ENCODE measurements at places on chromosomes 11 and 22.
A peak's percentile ranks its signal among the peaks of the same experiment; 100 is the strongest.

- DNase-seq, result peak; percentile 55
Measured at GRCh38 chr11:79441461-79441875, 638 bp upstream of the TENM4 start.

DNA sequence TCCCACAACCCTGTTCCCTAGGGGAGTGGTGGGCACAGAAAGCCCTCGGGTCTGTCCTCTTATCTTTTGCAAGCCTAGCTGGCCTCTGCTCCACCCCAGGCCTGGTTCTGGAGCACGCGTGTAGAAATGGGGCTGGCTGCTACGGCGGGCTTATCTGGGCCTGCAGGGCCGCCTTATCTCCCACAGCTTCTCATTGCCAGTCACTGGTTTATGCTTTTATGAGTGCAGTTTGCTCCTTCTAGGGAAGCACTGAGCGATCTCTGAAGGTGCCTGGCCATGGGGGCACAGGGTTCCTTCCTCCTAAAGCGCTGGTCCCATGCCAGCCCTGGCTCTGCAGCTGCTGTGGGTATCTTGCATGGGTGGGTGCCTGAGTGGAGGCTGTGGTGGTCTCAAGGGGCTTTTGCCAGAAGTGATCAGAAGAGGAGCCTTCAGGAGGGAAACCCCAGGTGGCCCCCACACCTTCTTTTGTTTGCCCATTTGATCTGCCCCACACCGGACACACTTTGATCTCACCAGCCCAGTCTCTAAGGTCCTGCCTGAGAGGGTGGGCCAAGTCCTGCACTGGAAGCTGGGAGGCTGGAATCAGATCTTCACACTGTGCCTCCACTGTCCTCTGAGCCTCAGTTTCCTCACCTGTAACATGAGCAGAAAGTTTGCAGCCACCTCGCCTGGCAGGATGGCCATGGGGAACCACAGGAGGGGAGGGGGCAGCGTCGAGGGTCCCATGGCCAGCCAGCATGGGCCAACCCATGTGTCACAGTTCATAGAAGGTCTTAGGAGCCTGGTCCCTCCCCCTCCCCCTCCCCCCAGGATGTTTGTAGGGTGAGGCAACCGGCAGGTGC, 86.6 kb upstream of the FGF3 start:
- DNase-seq, result no peak

- peak; percentile 94 for DNase-seq
Measured at GRCh38 chr11:1772270-1773130, 8.8 kb upstream of the CTSD start.

DNA sequence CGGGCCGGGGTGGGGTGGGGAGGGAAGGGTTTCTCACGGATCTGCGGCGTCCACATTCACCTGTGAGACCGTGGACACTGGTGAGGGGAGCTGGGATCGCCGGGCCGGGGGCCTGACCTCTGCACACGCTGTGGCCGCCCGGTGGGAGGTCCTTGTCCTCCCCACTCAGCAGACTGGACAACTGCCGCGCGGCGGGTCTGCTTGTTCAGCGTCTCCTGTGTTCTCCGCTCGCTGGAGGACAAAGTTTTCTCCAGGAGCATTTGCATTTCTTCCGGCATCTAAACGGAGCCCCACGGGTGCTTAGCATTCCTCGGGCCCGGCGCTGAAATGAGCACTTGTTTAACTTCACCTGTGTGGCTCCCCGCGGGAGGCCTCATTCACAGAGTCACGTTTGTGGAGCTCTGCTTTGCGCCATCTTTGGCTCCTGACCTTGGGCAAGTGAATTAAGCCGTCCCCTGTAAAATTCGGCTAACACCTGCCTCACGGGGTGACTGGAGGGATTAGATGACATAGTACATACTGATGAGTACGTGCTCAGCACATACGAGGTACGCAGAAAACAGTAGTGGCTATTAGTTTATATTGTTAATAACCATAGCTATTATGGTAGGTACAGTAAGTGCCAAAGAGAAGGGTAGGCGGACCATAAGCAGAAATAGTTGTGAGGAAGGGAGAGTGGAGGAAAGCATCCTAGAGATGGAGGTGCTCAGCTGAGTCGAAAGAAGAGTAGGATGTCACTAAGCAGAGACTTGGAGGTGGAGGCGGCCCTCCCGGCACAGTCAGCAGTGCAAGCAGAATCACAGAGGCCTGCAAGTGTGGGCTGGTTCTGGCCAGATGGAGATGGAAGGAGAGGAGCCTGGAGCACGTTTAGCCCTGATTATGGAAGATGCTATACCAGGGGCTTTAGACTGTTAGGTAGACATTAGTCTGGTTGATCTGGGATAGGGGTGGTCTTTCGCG, 885 bp downstream of the TRMU start:
- peak; percentile 27 for DNase-seq

- DNase-seq, result no peak
Measured at GRCh38 chr11:20372081-20372626, 8.6 kb downstream of the HTATIP2 start.

DNA sequence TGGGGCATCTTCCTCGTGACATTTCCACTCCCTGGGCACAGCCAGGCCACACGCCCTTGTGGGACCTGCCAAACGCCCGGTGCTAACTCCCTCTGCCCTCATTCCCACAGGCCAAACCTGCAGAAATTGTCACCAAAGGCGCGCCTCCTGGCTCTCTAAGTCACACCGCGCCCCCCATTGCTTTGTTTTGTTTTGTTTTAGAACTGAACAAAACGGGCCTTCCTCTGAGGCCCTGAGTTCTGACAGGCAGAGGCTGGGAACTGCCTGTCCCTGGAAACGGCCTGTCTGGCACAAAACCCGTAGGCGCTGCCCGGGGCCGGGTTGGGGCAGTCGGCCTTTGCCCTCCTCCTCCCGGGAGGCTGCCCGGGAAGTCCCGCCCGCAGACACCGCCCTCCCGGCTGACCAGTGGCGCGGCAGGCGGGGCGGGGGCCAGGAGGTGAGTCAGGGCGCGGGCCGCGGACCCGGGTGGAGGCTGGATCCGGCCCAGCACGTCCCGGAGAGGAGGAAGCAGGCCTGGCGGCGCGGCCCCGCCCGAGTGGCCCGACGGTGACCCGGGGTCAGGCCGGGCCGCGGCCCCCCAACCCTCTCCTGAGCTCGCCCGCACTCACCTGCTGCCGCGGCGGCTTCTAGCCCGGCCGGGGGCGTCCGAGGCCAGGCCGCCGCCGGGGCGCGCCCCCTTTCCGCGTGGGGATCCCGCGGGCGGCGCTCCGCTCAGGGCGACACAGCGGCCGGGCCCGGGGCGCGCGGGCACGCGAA, 465 bp downstream of the SUN2 start:
- DNase-seq, result peak; percentile 95

DNA sequence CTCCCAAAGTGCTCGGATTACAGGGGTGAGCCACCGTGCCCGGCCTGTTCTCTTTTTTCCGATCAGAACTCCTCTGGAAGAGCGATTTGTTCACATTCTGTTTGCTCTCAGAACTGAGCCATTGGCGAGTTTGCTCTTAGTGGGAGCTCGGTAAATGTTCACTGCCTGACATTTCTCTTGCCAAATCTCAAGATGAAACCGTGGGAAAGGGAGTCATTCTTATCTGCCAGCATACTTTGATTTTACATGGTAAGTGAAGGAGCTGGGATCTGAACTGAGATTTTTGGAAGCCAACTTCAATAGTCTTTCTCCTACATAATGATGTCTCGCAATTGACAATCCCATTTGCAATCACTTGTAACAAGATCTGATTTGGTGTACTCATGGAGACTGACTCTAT, 445.8 kb upstream of the ISX start:
- DNase-seq, result no peak

DNA sequence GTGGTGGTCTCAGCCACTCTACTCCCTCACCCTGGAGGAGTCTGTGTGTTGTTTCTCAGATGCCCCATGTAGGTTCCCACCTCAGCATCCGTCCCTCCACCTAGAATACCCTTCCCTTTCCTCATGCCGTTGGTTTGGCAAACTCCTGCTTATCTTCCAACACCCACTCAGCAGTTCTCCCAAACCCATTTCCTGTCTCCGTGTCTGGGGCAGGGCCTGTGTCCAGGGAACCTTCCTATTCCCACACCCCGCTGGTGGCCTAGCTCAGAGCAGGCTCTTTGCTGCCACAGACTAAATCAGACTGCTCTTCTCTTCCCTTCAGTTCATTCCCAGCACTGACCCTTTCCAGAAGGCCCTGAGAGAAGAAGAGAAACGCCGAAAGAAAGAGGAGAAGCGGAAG, 7.5 kb upstream of the SREBF2 start:
- DNase-seq, result no peak

- DNase-seq, result peak; percentile 40
Measured at GRCh38 chr11:102802341-102802740, 4.4 kb upstream of the MMP1 start.

- no peak for DNase-seq
Measured at GRCh38 chr22:27865496-27865895, 53.6 kb downstream of the PITPNB start.

DNA sequence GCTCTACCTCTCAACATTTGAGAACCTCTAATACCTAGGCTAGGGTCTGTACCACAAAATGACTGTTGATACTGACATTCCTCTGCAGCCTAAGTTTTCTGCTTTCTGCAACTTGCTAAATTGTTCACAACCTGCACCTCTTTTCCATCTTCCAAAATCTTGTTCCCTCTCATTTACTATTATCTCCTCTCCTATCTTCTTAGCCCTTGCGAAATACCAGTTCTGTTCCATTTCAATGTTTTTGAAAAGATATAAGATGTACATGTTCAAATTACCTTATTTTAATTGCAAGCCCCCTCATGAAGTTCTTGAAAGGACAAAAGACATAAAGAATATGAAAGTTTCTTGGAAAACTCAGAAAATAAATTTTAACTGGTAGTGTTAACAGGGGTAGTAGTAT, 72.3 kb downstream of the FAM168A start:
- no peak for DNase-seq

DNA sequence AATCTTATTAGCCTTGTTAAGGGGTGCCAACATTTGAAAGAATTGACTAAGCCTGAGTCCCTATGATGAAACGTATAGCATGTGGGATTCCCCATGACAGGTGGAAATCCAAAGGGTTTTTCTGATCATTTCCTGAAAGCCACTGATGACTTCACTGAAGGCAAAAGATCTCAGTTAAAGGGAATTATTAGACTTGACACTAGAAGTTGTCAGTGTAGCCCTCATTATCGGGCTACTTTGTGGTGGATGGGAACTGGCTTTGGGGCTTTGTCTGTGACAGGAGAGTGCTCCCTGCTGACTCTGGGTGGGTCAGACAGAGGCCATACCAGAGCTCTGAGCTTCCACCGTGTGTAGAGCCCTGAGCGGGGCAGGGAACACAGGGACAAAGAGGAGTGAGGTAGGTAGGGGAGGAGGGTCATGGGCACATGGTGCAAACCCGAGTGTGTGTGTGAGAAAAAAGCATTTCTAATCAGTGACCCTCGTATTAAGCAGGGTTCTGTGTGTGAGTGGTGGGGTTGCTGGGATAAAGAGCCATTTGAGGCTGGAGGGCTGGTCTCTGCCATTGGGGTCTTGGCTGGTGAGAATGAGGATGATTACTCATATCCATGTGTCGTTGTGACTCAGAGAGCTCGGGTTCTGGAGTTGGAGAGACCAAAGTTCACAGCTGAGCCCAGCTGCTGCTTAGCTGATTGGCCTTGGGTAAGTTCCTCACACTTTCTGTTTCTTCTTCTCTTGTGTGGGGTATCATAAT, 101.1 kb downstream of the GRIK4 start:
- peak; percentile 33 for DNase-seq

GRCh38 chr11:66842896-66843775, at the start of gene RCE1:
Gene RCE1 (plus strand): TSS chr11:66843441. CDS start chr11:66843456, 15 bp downstream.
- peak; percentile 94 for DNase-seq

DNA sequence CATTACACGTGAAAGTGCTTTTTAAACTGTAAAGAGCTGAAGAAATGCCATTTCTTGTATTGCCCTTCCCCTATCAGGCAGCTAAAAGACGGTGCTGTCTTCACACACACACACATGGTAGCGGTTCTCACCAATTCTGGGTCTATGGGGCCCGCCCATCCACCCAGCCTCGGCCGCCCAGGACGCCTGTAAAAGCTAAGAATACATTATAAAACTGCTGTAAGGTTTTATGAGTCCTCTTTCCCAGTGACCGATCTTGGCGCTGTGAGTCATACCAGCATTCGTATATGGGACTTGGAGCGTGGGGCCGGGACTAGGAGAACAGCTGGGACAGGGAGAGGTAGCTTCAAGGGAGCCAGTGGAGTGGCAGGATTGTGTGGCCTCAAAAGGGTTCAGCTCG, 149.7 kb upstream of the CADM1 start:
- no peak for DNase-seq

- peak; percentile 88 for DNase-seq
Measured at GRCh38 chr11:75369560-75370255, 18.2 kb upstream of the ARRB1 start.

DNA sequence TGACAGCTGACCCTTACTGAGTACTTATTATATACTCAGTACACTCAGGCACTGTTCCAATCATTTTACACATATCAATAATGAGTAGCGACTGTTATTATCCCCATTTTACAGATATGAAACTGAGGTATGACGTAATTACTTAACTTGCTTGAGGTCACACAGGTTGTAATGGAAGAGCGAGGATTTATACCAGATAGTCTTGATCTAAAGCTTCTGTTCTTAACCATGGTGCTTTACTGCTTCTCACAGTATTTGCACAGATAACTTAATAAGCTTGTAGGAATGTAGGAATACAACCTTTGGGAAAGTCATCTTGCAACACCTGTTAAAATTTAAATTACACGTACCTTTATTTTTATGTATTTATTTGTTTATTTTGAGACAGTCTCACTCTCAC, 31.7 kb upstream of the TMEM135 start:
- DNase-seq, result no peak

- no peak for DNase-seq
Measured at GRCh38 chr11:36945384-36945783, 347.3 kb upstream of the RAG2 start.

- DNase-seq, result no peak
Measured at GRCh38 chr11:45336136-45336535, 50.0 kb upstream of the SYT13 start.

- DNase-seq, result no peak
Measured at GRCh38 chr22:35452351-35452781, 52.4 kb downstream of the MCM5 start.

- DNase-seq, result no peak
Measured at GRCh38 chr11:73257342-73258103, 14.6 kb upstream of the P2RY6 start.

- no peak for DNase-seq
Measured at GRCh38 chr11:57977709-57978108, 46.0 kb upstream of the OR9Q1 start.

GRCh38 chr11:1750840-1751530, 590 bp upstream of the IFITM10 start:
- DNase-seq, result peak; percentile 16

GRCh38 chr22:19169002-19169946, 9.3 kb downstream of the SLC25A1 start:
- DNase-seq, result no peak

DNA sequence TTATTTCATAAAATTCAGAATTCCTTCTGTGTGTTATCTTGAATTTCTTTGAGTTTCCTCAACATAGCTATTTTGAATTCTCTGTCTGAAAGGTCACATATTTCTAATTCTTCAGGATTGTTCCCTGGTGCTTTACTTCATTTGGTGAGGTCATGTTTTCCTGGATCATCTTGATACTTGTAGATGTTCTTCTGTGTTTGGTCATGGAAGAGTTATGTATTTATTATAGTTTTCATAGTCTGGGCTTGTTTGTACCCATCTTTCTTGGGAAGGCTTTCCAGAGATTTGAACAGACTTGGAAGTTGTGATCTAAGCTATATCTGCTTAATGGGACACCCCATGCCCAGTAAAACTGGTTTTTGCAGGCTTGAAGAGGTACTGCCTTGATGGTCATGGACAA, 149.6 kb downstream of the METTL15 start:
- no peak for DNase-seq

- DNase-seq, result peak; percentile 52
Measured at GRCh38 chr11:110199184-110199981, 97.0 kb downstream of the RDX start.

GRCh38 chr11:116478669-116479668, 293.8 kb downstream of the BUD13 start:
- DNase-seq, result no peak

GRCh38 chr11:120293038-120293800, 31.9 kb upstream of the TLCD5 start:
- no peak for DNase-seq
